Stimulated activated CD4-positive, alpha-beta T cell treated with anti-CD3 and anti-CD28 coated beads, Interleukin-1b, Interleukin-23, amount 100 ng/mL, for 1 hour (primary cell): ENCODE measurements at places on chromosomes 1 and 21.
A peak's percentile ranks its signal among the peaks of the same experiment; 100 is the strongest.

DNA sequence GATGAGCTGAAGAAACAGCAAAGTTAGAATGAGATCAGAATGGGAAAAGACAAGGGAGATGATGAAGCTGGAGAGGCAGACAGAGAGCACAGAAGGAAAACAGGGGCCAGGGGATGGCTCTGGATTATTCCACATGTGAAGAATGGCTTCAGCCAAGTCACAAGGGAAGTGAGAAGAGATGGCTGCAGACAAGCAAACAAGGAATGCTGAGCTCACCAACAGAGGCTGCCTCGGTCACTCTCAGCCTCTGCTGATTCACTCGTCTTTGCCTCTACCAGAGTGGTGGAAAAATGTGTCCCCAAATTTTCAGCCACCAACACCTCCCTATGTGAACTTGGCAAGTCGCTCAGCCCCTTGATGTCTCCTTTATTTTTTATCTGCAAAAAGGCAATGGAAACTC lies 46.7 kb downstream of the TRABD2B start:
- DNase-seq, result no peak

DNA sequence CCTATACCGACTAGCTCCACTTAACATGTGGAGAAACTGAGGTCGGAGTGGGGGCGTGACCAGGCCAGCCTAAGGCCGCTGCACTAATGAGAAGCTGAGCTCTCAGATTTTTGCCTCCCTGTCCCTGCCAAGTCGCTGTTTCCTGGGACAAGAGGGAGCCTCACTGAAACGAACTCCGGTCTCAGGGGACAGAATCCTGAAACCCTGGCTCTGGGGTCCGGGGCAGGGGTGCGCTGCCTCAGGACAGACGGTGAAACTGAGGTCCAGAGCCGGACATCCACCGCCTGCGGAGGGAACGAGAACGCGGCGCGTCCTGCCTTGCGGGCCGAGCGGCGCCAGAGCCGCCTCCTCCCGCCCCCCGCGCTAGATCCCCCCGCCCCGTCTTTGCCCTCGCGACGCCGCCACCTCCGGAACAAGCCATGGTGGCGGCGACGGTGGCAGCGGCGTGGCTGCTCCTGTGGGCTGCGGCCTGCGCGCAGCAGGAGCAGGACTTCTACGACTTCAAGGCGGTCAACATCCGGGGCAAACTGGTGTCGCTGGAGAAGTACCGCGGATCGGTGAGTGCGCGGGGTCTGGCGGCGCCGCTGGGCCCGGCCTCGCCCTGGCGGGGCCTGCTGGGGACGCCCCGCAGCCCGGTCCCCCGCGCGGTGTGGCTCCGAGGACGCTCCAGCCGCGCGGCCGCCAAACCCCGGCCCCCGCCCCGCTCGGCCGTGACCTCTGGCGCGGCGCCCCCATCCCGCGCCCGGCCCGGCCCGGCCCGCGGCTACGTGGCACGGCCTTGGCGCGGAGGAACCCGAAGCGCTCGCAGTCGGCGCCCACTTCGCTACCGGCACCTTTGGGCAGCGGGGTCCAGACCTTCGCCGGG lies at the start of gene GPX7:
Gene GPX7, plus strand, starts transcription at position 381 of the 865 bp plus-strand sequence. Its CDS starts 39 bp downstream, at position 420.
- peak; percentile 22 for DNase-seq

DNA sequence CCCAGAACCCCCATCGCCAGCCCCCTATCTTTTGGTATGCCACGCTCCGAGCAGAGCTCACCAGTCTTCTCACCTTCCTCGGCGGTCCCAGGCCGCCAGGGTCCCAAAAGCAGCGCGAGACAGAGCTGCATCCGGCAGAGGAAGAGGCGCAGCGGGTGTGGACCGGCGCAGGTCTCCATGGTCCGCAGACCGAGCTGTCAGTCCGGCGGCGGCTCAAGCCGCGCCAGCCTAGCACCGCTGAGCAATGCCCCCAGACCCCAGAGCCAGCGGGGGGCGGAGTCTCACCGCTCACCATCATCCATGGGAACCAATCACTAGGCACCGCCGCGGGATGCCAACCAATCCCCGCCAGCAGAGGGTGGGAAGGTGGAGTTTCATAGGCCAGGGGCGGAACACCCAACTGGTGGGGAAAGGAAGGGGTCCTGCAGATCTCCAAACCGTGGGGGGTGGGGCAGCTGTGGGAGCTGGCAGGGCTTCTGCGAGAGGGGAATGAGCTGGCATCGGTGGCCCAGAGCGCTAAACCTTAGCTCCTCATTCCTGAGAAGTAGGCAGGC lies at the start of gene EPHA10:
Gene EPHA10, minus strand, starts transcription at position 233 of the 554 bp plus-strand sequence. Its CDS starts 54 bp downstream, at position 179.
- no peak for DNase-seq

DNA sequence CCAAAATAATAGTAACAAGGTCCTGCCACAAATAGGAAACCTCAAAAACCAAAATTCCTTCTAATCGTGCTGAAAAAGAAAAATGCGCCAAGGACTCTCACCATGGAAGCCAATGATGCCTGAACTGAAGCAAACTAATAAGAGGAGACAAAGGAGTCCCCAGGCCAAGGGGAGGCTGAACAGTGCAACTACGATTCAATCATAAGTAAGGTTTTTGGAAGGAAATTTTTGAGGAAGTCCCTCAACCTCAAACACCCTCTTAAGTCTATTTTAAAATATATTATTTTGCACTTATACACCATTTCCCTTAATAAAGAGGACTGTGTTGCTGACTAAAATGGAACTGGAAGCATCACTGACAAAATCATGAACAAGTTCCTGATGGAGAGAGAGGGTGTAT lies 1.7 kb upstream of the ARHGAP29 start:
- DNase-seq, result no peak

DNA sequence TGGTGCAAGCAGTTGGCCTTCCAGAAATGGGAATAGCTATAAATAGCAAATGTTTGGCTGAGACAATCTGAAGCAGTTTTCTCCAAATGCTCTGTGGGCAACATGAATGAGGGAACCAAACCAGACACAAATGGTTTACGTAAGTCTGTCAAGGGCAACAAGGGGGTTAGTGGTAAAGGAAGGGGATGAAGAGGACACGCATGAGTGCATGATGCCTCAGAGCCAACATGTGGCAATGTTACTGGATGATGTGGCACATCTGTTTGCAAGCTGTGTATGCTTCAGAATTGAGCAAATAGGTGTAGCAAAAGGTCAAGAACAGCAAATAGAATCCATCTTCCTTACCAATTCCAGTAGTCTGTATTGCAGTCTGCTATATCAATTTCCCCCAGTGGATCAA lies 76.3 kb upstream of the LMO4 start:
- no peak for DNase-seq

DNA sequence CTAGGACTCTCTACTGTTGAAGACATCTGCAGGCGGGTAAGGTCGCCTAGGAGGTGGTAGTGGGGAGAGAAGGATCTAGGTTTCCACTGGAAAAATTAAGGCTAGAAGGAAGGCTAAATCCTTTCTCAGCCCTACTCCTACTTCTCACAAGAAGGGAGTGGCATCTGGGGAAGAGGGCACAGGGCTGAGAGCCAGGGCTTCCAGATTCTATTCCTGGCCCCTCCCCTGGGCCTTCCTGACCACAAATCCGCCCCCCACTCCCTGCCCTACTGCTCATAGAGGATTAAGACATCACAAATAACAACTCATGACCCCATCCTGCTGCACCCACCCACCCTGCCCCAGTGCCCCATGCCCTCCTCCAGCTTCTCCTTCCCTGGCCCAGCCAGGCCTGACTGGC lies 2.5 kb downstream of the PHLDA3 start:
- no peak for DNase-seq

- DNase-seq, result no peak
Measured at GRCh38 chr1:115649964-115650363, 8.2 kb downstream of the VANGL1 start.

GRCh38 chr1:211604548-211604947 lies 25.6 kb upstream of the SLC30A1 start:
- no peak for DNase-seq

DNA sequence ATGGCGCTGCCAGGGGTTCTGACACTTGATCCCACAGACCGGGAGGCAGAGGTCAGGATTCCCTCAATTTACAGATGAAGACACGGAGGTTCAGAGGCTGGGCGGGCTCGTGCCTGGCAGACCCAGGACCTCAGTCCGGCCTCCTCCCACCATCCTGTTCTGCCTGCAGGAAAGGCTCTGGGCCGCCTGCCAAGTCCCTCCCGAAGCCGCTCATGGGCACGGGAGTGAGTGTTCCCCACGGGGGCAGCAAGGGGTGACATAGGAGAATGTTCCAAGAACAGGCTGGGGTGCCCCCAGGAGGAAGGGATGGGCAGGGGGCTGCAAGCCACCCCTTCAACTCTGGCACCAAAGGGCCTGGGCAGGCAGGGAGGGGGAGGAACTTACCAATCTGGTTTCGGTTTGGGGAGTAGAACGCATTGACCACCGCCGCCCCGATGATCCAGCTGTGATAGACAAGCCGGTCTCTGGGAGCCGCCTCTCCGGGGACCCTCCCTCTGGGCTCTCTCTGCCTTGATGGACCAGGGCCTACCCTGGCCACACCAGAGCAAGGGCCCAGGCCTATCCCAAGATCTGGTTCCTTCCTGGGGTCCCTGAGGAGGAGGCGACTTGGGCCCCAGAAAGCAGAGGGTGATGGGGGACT lies 7.5 kb downstream of the PRXL2B start:
- DNase-seq, result no peak

- no peak for DNase-seq
Measured at GRCh38 chr1:235918032-235918431, 51.3 kb upstream of the LYST start.

GRCh38 chr21:41136286-41136685 lies 31.7 kb upstream of the BACE2 start:
- DNase-seq, result no peak

GRCh38 chr21:44751186-44751798 lies 39.9 kb upstream of the TSPEAR start:
- no peak for DNase-seq

DNA sequence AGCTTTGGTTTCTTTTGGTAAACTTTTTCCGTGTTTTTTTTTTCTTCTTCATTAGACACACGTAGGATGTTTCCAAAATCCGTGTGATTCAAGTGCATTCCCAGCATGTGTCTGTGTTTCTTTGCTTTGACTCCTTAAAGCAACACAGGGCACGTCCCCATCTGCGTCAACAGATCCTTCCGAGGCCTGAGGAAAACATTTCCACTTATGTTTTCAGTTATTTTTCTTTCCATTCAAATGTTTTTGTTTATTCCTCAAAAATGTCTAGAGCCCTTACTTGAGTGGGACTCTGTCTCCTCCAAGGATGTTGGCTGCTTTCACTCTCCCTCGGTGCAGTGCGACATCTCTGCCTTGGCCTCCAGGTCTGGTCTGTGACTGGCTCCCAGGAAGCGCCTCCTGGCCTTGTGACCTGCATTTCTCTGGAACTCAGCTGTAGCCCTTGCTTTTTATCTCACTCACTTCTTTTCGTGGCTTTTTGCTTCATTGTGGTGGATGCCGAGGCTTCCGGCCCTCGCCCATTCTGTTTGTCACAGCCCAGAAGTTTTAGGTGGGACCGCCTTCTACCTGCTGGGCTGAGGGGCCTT lies 31.3 kb upstream of the SLC19A1 start:
- DNase-seq, result no peak

DNA sequence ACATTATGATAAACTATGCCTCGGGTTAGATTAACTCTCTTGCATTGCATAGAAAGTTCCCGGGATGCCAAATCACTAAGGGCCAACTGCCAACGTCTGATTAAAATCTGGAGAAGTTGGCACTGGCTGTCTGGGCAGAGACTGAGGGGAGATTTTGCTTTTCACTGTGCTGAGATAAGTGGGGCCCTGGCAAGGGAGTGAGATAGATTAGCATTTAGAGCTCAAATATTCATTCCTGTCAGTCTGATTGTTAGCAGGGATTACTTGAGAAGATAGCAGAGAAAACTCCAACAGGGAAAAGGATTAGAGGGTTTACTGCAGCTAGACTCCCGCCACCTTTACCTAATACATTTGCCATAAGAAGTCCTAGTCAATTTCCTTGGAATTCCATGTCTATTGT lies 714.1 kb upstream of the CHRM3 start:
- no peak for DNase-seq

- DNase-seq, result no peak
Measured at GRCh38 chr1:54474310-54475251, 68.4 kb upstream of the SSBP3 start.

DNA sequence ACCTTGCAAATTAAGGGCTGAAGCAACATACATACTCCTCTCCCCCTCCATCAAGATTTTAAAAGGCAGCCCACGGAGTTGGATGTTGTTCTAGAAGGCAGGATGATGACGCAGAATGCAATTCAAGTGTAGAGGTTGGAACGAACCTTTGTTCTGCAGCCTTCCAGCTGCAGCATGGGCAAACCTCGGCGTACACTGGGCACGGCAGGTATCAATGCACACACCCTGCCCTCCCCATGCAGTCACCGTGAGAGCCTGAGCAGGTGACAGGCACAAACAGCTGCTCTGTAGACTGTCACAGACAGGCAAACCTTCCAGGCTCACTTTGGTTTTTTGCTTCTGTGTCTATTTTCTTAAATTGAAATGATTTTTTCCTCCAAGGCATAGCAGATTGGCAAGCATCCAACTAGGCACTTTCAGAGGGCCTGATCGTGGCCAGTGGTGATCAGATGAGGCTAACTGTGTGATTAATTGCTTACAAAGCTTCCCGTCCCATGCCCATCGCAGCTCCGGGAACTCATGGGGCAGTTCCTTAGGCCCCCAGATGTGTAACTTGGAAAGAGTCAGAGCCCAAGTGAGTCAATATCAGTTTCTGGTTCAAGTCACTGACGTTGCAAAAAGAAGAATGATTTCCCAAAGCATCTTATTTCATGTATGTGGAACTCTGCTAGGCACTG lies 82.3 kb downstream of the ITPKB start:
- DNase-seq, result no peak

DNA sequence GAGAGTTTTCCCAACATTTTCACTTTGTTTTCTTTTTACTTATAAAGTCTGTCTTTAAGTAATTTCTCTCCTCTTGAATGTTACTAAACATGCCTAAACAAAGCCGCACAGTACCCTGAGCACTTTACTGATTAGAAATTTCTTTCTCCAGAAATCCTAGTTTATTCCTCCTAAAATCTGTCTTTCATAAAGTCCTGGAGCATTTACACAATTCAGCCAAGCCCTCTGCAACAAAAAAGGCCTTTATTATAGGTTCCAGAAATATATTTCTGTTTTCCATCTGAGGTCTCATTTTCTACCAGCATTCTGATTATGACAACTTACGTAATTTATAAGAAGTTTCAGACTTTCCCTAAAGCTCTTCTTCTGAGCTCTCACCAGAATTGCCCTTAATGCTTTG lies 549.5 kb upstream of the OLFM3 start:
- DNase-seq, result no peak

DNA sequence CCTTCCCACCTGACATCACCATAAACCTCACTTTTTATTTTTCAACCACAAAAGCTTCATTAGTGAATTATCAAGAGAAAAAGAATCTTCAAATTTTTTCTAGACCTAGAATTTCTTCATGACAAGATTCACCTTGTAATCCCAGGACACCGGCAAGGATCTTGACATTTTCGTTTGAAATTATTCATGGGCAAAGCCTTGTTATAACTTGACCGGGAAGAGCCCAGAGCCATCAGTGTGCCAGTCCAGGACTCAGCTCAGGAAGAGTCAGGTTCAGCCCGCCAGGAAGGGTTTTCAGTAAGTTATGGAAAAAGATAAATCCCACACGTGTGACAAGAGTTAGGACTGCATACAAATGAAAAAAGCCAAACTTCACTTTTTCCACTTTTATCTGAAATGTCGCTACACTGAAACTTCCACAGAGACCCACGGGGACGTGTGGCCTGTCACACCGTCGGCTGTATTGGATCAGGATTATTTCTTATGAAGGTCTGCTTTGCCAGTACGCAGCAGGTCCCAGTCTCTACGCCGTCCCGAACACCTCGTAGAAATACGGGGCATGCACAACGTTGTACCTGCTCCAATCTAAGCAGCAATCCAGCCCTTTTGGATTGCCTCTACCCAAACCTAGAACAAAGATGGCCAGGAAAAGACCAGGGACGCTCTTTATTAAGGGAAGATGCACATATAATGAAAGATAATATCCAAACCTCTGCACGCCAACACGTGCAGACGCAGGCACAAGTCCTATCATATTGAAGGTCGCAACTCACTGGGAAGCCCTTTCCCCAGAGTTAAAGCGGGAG lies 916 bp downstream of the F3 start:
- no peak for DNase-seq
